Right renal pelvis (tissue), 4 donors: ENCODE measurements at places on chromosomes 7 and 10.

GRCh38 chr7:14622559-14622958 is 280.0 kb downstream of the DGKB start:
- no peak for DNase-seq

DNA sequence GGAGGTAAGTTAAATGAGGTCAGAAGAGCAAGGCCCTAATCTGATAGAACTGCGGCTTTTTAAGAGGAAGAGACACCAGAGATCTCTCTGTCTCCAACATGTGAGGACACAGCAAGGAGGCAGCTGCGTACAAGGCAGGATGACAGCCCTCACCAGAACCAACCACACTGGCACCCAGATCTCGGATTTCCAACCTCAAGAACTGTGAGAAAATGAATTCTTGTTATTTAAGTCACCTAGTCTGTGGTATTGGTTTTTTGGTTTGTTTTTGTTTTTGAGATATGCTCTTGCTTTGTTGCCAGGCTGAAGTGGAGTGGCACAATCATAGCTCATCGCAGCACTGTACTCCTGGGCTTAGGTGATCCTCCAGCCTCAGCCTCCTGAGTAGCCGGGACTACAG is 127.2 kb downstream of the DLG5 start:
- DNase-seq, result no peak

GRCh38 chr7:105389088-105389650 is 448 bp upstream of the SRPK2 start:
- no peak for DNase-seq

DNA sequence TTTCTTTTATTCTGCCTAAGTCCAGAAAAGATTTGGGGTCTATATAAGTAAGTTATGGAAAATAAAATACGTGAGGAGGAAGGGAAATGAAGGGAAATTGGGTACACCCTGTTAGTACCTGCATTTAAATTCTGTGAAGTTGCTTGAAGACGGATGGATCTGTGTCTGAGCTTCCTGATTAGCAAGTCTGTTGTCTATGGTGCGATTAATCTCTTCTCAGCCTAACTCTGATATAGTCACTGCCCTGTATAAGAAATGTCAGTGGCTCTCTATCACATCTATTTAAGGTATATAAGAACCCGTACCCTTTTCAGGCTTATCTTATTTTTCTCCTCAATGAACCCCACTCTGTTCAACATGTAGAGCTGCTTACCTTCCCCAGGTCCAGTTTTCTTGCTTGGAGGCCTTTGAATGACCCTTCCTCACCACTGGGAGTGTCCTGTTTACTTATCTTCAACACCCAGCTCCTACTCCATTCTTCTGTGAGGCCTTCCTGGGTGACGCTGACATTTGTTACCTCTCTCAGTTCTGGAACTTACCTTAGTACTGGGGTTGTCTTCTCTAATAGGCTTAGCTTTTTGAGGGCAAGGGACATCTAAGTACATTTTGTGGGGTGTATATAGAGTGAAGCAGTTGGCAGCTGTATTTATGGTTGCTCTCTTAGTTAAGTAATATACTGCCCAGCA is 149.6 kb upstream of the PRPS1L1 start:
- DNase-seq, result no peak

DNA sequence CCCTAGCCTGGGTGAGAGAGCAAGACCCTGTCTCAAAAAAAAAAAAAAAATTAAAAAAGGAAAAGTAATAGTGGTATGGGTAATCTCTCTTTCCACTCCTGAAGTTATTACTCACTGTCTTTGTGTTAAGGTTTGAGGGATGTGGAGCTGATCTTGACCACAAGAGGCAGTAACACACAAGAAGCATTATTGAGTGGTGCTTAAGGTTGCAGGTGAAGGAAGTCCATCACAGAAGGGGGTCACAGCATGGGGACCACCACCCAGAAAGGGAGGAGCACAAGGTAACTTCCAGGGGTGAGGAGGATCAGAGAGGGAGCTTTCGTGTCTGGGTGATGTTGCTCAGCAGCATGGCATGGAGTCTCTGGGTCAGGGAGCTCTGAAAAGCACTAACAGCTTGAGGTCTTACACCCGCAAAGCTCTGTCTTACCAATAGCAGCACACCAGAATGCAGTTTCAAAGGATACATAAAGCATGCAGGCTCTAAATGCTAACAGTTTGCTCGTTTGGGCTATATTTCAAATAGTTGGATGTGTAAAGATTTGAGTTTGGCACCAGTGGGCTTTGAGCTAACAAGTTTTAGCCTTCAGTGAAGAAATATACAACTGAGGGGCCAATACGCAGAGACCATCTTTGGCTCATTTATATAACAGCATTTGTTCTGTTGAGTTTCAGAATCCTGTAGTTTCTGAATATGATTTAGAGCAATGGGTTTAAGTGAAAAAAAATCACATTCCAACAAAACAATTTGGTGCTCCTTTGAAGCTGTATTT is 100.4 kb upstream of the DNAJC1 start:
- DNase-seq, result no peak

GRCh38 chr7:129553899-129554461 is 51.6 kb downstream of the SMKR1 start:
- DNase-seq, result no peak

- DNase-seq, result no peak
Observed at GRCh38 chr10:110388687-110389052, 84.0 kb upstream of the SMNDC1 start.

DNA sequence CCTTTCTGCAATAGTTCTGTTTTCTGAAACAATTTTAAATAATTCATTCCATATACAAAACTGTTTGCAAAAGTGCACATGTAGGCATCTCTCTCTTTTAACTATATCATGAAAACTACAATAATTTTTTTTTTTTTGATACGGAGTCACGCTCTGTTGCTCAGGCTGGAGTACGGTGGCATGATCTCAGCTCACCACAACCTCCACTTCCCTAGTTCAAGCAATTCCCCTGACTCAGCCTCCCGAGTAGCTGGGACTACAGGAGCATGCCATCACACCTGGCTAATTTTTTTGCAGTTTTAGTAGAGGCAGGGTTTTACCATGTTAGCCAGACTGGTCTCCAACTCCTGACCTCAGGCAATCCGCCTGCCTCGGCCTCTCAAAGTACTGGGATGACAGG is 44.0 kb upstream of the SEMA3A start:
- DNase-seq, result no peak

DNA sequence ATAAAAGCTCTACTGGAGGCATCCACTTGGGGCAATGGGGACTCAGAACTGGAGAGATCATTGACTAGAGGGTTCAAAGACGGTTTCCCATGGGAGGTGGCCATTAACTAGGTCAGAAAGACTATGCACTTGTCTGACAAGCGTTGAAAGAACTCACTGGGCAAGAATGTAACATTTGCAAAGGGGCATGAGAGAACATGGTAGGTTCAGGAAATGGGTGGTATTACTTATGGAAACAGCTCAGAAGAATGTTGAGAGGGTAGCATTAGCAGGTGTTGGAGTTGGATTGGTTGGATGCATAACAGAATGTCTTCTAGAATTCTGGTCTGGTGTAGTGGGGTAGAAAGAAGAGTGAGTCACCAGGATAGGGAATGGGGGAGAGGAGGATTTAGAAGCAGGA is 119.1 kb upstream of the CDCA7L start:
- DNase-seq, result no peak
